Non-pigmented ciliary epithelial cell (primary cell): ENCODE measurements at places on chromosomes 11 and 22.

GRCh38 chr11:60029015-60029632 is 11.1 kb upstream of the OOSP2 start:
- no peak for DNase-seq

DNA sequence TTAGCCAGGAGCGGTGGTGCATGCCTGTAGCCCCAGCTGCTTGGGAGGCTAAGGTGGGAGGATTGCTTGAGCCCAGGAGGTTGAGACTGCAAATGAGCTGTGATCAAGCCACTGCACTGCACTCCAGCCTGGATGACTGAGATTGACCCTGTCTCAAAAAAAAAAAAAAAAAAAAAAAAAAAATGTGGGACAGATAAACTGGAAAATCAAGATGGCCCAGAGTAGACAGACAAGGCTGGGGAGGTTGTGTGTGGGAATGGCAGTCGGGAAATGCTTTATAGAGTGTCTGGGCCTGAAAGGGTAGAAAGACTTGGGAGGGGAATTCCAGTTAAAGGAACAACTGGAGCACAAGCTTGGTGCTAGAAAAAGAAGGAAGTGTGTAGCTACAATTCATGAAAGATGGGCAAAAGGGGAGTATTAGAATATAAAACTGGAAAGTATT is 18.2 kb upstream of the WDR74 start:
- DNase-seq = no peak

- DNase-seq = no peak
Observed at GRCh38 chr11:64836448-64837072, 7.9 kb downstream of the CDC42BPG start.

DNA sequence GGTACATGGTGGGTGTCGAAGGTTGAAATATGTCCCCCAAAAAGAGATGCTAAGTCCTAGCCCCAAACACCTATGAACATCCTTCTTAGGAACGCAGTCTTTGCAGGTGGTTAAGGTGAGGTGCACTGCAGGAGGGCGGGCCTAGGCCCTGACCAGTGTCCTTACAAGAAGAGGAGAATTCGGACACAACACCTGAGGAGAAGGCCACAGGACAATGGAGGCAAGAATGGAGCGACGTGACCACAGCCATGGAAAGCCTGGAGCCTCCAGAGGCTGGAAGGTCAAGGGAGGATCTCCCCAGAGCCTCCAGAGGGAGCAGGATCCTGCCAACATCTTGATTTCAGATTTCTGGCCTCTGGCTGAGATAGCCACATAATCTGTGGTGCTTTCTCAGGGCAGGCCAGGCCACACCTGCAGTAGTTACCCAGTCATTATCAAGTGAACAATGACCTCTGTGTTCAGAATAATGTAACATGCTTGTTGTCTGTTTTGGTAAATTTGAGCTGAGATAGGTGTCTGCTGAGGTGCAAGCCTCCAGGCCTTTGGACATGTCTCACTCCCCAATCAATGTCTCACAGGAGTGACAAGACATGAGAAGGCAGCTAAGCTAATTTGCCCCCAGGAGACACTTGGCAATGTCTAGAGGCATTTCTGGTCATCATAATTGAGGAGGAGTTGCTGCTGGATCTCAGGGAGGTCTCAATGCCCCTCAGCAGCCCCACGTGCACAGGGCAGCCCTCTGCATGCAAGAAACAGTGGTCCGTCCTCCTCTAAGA is 498.9 kb downstream of the BRD1 start:
- no peak for DNase-seq

DNA sequence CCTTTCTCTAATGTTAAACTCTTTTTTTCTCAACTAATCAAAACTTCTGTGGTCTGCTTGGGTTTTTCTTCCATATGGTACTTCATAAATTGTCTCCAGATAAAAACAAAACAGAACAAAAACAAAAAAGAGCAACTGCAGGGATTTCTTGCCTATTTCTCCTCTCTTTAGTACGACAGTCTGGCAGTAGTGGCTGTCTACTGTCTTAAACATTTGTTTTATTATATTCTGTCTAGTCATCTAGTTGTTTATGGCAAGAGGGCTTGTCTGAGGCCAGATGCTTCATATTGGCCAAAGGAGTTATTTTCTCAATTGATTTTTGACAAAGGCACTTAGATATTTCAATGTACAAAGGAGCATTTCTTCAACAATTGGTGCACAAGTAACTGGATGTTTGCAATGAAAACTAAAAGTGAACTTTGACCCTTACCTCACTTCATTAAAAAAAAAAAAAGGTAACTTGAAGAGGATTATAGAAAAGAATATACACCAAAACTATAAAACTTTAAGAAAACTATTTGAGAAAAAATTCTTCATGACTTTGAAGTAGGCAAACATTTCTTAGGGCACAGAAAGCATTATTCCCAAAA is 404.2 kb downstream of the LUZP2 start:
- DNase-seq = no peak

DNA sequence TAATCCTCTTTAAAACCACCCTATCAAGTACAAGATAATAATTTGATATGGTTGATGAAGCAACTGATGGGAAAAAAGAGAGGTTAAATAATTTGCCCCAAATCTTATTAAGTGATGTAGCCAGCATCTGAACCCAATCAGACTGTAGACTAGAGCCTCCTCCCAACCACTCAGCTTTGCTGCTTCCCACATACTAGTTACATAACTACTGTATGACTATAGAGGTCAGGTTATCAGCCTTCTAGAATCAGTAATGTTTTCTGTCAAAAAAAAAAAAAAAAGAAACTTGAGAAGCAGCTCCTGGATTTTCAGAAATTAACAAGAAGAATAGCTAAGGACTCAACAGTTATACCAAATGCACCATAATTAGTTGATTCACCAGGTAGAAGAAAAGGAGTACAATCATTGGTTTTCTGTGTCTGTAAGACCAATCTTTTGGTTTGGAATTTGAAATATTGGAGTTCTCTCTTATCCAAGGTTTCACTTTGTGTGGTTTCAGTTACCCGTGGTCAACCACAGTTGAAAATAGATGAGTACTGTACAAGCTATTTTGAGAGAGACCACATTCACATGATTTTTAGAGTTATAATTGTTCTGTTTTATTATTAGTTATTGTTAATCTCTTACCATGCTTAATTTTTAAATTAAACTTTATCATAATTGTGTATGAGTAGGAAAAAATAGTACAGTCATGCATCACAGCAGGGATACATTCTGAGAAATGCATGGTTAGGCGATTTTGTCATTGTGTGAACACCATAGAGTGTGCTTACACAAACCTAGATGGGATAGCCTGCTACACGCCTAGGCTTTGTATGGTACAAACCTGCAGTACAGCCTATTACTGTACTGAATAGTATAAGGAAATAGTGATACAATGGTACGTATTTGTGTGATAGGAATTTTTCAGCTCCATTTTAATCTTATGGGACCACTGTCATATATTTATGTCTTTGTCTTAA is 72.2 kb downstream of the PDHX start:
- no peak for DNase-seq

DNA sequence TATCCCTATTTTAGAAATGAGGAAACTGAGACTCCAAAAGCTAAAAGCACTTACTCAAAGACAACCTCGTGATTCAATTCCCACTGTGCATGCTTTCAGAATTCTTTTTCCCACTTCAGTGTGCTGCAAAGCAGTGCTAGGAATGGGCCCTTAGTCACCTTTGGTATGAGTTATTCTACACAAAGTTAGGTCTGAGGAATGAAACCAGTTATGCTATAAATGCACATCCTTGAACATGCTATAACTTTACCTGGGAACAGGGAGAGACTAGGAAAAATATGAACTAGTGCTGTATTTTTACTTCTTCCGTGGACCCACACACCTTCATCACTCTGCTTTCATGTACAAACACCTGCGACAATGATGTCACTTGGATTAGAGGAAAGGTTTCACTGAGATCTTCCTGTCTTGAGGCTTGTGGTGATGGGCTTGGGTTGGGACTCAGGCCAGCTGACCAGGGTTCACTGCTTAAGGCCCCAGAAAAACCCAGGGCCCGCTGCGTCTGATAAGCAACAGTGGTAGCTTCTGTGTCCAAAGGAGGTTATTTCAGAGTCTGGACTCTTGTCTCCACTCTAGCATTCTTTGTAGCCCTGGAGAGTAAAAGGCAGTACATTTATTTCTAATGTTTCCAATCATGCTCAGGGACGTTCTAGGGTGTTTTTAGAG is 81.6 kb downstream of the ZC3H12C start:
- peak; percentile 45 for DNase-seq

GRCh38 chr11:2797741-2798361 is 87.7 kb downstream of the CDKN1C start:
- DNase-seq = no peak

DNA sequence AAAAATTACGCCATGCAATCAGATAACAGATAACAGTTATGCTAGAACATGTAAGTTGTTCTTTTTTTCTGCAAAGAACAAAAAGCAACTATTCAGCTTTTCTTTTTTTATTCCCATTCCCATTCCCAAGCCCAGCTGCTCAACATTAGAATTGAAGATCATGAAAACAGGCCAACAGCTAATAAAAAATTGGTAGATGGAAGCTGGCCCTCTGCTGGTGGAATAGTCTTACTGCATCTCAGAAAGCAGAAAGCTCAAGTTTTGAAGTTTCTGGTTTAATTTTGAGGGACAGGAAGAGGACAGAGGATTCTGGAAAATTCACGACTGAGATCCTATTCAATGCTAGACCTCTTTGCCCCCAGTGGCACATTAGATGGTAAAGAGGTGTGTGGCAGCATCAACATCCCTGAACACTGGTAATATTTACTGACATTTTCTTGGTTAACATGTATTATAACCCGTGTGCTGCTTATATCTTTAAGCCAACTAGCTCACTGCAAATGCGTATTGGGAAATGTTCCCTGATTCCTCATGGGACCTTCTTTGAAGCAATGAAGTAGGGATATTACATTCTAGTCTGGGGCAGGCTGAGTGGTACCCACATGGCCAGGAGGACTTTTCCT is 591.2 kb downstream of the OPCML start:
- no peak for DNase-seq

GRCh38 chr11:60852117-60852981 is 3.4 kb downstream of the PTGDR2 start:
- DNase-seq = no peak

GRCh38 chr22:25869771-25870170 is 127.8 kb downstream of the MYO18B start:
- no peak for DNase-seq

DNA sequence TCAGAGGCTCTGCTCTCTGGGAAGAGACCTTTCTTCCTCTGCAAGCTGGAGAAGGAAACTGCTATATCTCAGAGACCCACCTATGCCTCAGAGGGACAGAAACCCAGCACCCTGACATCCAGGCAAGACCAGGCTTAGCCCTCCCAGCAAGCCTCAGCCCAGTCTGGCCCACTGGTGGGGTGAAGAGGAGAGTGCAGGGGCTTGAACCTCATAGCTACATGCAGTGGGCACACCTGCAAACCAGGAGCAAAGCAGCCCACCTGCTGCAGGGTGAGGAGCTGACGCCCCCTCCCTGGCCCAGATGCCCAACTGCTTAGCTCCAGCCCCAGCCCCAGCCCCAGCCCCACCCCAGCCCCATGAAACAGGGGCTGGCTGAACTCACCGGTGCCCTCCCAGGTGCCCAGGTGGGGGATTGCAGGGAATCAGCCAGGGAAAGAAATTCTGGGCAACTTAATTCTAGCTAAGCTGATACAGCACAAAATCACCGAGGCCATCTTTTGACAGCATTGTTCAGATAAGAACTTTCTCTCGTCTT is 246.8 kb downstream of the BUD13 start:
- no peak for DNase-seq

DNA sequence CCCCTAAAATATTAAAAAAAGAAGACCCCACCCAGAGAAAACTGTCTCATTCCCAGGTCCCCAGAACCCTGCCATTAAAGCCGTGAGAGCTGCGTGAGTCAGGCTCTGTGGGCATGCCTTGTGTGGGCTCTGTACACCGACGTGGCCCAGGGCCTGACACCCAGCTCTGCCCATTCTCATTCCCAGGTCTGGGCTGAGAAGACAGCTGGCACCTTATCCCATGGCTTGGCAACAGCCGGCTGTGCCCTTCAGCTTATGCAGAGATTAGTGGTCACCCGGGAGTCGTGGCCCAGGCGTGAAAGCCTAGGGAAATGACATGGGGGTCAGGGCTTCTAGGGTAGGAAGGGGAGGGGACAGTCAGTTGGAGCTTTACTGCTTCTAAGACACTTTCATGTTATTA is 31.9 kb downstream of the OTOG start:
- no peak for DNase-seq

- peak; percentile 2 for DNase-seq
Observed at GRCh38 chr11:60251485-60252212, 8.7 kb upstream of the MS4A4E start.

DNA sequence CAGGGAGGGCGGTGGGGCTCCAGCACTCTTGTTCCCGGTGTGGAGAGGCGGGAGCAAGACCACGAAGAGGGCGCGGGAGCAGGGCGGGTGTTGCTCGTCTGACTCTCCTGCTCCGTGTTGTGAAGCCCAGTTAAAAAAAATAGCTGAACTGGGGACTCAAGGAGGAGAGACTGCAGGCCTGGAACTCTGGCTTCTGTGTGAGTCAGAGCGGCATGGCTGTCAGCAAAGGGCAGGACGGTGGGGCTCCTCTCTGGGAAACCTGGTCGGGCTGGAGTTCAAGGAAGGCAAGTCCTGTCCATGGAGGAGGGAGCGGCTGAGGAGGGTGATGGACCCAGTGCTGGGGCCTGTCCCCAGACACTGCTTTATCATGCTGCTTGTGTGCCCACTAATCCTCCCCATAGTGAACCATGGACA is 152.3 kb downstream of the FEZ1 start:
- no peak for DNase-seq

- DNase-seq = no peak
Observed at GRCh38 chr11:13876423-13876822, 86.1 kb upstream of the SPON1 start.

DNA sequence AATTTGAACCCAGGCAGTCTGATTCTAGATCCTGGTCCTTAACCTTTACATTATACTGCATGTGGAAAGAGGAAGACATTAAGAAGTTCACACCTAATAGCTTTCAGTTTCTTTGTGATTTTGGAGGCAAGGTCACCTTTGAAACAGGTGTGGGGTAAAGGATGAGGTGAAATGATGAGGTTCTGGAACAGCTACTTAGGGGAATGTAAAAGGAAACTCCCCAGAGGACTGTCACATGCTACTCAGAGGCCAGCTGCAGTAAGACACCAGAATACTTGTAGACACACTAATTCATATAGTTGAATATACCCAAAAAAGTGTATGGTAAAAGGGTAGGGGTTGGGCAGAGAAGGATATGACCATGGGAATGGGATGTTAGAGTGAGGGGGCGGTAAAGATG is 5.4 kb downstream of the APIP start:
- no peak for DNase-seq

GRCh38 chr11:122439866-122440810 is 215.4 kb upstream of the UBASH3B start:
- DNase-seq = no peak

DNA sequence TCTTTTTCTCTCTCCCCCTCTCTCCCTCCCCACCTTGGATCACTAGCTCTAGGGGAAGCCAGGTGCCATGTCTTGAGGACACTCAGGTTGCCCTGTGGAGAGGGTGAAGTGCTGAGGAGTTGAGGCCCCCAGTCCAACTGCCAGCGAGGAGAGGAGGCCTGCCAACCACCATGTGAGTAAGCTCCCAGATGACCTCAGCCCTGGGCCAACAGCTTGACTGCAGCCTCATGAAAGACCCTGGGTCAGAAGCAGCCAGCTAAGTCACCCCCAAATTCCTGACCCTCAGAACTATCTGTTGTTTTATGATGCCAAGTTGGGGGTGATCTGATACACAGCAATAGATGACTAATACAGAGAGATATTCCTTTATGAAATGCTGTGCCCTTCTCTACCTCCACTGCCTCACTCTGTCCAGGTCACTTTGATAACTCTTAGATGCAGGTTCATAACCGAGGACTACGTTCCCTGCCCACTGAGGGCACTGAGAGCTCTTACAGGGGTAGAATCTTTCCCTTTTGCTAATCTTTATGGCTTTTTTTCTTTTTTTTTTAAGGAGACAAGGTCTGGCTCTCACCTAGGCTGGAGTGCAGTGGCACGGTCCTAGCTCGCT is 8.0 kb downstream of the ARFGAP3 start:
- no peak for DNase-seq
